ENCODE measurements at places on chromosomes 5 and 9. TPM values are rescaled to one million over a fixed set of nuclear protein-coding genes. Genes with fewer than 3 reads are reported as not detected.

The FIBCD1 gene
- not detected for total RNA-seq

The PCDHB13 gene
- 7.1 TPM for total RNA-seq

The SCGB3A2 gene
- total RNA-seq, result not detected

The PIP5K1B gene
- total RNA-seq, result 0.29 TPM

- no peaks in the 10 kb centered on the region for H3K4me1 ChIP-seq
- no peak overlapping the region for H3K4me3 ChIP-seq
- H3K36me3 ChIP-seq, result no peaks in the 10 kb centered on the region
- no peak for DNase-seq
Observed at GRCh38 chr5:119341452-119342349, 14.1 kb upstream of the TNFAIP8 start.

DNA sequence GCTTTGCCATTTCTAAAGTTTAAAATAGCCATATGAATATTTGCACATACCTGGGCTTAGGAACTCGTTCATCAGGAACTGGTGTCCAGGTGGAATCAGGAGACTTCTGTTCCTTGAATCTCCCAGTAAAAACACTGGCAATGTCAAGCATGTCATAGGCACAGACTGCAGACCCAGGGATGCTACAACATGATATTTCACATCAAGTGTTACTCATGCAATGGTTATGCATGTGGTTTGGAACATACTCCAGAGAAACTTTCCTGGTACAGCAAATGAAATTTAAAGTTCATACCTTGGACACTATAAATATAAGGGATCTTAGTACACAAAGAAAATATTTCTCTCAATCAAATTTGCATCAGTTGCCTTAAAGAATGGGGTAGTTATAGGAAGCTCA lies 92.2 kb downstream of the SEMA6A start:
- no peak overlapping the region for H3K27ac ChIP-seq
- DNase-seq, result no peak
- H3K36me3 ChIP-seq, result no peaks in the 10 kb centered on the region
- no peaks in the 10 kb centered on the region for H3K4me1 ChIP-seq
- no peak overlapping the region for H3K4me3 ChIP-seq

DNA sequence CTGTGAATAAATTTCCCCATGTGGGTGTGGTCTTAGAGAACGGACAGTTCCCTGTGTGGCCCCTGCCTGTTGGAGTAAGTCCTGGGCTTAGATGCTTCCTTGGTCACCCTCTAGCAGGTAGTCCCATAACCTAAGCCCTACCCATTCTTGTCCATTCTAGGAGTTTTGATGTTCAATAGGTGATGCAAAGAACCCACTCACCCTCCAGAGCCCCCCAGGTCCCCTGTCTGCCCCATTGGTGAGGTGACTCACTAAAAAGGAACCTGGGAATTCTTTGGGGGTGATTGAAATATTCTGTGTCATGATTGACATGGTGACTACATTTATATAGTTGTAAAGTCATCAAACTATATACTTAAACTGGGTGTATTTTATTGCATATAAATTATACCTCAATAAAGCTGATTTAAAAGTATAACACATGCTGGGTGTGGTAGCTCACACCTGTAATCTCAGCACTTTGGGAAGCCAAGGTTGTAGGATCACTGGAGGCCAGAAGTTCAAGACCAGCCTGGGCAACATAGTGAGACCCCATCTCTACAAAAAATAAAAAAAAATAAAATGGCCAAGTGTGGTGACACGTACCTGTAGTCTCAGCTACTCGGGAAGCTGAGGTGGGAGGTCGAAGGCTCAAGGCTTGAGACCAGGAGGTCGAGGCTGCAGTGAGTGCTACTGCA lies 20.8 kb upstream of the GTF3C5 start:
- no peak for DNase-seq
- no peaks in the 10 kb centered on the region for H3K27me3 ChIP-seq
- no peak overlapping the region for H3K4me3 ChIP-seq
- no peak overlapping the region for H3K27ac ChIP-seq

DNA sequence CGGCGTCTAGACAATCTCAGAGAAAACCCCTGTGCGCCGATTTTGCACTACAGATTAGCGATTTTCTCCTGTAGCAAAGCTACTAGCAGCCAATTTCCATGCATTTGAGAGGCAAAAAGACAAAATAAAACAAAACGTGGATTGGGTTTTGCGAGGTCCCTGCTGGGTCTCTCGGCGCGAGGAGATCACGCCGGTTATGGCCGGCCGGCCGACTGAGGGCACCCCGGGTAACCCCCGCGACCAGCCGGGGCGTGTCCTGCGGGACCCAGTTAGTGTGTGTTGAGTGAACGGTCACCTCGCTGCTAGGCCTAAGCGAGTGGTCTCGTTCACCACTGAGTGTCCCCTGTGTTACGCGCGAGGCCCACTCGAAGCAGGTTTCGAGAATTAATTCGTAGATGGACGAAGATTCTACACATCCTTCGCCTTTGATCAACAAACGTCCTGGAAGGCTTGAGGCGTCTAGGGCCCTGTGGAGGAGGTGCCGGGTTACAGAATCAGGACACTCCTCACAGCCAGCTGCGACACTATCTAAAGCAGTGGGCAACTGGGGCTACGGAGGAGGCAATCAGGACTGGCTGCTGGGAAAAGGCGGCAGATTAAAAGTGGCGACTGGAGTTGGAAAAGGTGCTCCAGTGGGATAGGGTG lies 764 bp upstream of the VDAC1 start:
- H3K27ac ChIP-seq, result peak overlapping the region; percentile 98
- H3K36me3 ChIP-seq, result no peaks in the 10 kb centered on the region
- peaks cover 13% of the 10 kb centered on the region for H3K4me1 ChIP-seq
- no peaks in the 10 kb centered on the region for H3K27me3 ChIP-seq

- H3K4me3 ChIP-seq, result no peak overlapping the region
- no peak for DNase-seq
- peak overlapping the region; percentile 69 for H3K27ac ChIP-seq
Observed at GRCh38 chr9:114363424-114363823, 24.4 kb downstream of the AKNA start.
